Stimulated activated CD4-positive, alpha-beta T cell treated with anti-CD3 and anti-CD28 coated beads, Interleukin-15, amount 100 ng/mL, for 48 hours (primary cell): ENCODE measurements at places on chromosomes 6 and 20.

GRCh38 chr6:163897030-163897429 is 482.5 kb downstream of the QKI start:
- no peak for DNase-seq

- peak; percentile 28 for DNase-seq
Observed at GRCh38 chr6:27280064-27280539, 32.0 kb downstream of the POM121L2 start.

- DNase-seq = no peak
Observed at GRCh38 chr20:59171986-59172385, 8.4 kb downstream of the ZNF831 start.

GRCh38 chr6:135985471-135985870 is 134.0 kb downstream of the PDE7B start:
- no peak for DNase-seq

- no peak for DNase-seq
Observed at GRCh38 chr6:83824388-83824801, 28.8 kb upstream of the RIPPLY2 start.

GRCh38 chr20:45098103-45098773 is 2.7 kb downstream of the KCNS1 start:
- no peak for DNase-seq

- DNase-seq = no peak
Observed at GRCh38 chr6:147653631-147654030, 145.1 kb downstream of the SAMD5 start.

DNA sequence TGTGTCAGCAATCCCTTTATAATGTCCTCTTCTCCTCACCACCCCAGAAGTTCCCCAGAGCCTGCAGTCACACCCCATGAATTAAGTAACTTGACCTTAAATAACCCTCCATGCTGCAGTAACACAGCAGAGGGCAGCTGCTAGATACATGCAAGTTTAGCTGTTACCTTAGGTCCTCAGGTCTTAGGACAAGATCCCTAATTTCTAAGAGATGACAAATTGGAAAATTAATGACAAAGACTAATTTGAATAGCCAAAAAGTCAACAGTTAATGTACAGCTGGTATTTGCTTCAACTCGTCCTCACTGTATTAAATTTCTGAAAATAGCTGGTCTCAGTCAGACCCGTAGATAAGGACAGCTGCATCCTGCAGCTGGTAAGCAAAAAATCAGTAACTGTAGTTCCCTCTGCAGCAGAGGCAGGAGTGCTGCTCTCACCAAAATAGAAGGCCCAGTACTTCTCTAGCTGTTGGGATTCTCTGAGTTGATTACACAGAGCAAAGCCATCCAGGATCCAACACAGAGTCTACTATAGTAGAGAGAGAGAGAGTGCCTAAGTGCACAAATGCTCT is 62.4 kb downstream of the TNFRSF21 start:
- no peak for DNase-seq
